ENCODE measurements at places on chromosomes 2 and 18.
A peak's percentile ranks its signal among the peaks of the same experiment; 100 is the strongest.

DNA sequence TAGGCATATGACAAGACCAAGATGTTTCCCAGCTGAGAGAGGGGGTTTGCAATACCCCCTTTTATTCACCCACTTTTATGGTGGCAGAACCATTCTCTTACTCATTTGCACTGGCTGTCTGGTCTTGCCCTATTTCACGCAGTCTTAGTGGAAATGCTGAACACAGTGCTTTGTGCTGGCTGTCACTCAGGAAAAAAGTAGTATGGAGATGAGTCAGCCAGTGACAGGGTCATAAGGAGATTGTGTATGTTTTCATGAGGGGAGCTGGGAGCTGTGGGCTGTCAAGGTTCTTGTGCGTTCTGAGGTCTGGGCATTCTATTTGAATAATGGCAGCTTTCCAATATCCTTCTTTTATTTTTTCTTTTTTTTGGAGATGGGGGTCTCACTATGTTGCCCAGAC is 10.9 kb upstream of the CNRIP1 start:
- no peak for DNase-seq

DNA sequence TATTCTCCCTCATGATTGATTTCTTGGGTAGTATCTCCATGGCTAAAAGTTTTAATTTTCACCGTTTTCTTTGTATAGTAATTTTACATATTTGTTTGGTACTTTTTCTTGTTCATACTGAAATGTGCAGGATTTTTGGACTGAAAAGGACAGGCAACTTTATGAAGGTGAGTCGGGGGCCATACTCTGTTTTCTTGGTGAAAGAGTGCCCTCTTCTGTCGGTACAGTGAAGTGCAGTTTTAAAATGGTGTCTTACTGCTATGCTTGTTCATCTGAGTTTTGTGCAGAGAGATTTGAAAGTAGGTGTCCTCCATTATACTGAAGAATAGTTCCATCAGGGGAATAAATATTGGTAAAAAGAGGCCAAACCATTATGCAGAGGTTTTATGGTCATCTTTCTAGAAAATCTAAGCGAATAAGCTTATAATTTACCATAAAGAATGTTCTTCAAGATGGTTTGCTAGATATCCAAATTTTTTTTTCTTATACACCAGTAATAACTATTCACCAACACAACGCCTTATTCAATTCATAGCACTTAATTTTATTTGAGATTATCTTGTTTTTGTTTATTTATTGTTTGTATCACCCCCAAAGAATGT is 8.7 kb upstream of the SERPINB13 start:
- no peak for DNase-seq

DNA sequence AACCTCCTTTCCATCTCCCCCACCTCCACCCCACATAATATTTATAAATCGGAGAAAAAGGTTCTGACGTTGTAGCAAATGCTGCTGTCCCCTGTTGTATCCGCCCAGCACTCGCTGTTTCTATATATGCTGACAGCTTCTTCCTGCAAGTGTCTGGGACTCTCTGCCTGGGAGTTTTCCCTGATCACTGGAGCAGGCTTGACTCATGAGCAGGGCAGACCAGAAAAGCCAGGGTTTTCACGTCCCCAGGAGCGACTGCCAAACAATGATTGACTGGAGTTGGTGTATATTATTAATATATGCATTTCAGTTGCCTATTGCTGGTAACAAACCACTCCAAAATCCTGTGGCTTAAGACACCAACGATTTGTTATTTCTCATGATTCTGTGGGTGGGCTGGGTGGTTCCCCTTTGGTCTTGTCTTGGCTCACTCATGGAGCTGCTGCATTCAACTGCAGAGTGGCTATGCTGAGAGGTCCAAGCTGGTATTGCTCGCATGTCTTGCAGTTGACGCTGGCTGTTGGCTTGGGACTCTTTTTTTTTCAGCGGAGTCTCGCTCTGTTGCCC is 21.2 kb upstream of the ASXL2 start:
- DNase-seq = no peak

GRCh38 chr2:239723486-239724193 is 301.5 kb downstream of the NDUFA10 start:
- DNase-seq = no peak

GRCh38 chr18:62778976-62779869 is 63.9 kb downstream of the PHLPP1 start:
- DNase-seq = no peak

DNA sequence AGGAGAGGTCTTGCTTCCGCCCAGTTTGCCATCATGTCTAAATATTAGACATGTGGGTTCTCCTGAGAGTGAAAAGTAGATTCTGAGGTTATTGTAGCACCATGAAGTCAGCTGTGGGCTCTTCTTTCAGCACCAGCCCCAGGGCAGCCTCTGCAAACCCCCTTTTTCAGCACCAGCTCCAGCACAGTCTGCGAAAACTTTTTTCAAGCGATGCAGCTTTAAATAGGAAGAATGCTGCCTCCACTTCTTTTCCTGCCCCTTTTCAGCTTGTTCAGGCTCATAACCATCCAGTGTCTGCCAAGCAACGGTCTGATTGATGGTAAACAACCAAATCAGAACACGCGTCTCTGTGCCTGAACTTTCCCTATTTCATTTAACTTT is at the start of gene COL5A2:
Gene COL5A2, minus strand, starts transcription at position 192 of the 381 bp plus-strand sequence. Its CDS starts 157 bp downstream, at position 35.
- no peak for DNase-seq

DNA sequence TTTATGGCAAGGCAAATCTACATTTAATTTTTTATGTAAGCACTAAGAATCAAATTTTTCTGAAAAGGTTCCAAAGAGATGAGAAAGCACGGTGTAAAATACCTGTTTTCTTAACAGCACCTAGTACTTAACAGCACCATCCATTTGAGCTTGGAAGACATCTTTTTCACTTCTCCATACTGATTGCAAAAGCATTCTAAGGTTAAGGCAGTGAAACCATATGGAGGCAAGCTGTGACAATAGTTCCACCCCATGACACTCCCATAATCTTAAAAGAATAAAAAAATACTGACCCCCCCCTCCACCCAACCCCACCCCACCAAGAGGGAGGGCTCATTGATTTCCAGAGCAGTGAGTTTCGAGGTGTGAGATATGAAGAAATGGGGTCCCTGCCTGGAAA is 60.6 kb downstream of the ZCCHC2 start:
- no peak for DNase-seq

- no peak for DNase-seq
Observed at GRCh38 chr2:108384662-108385393, 7.1 kb downstream of the SULT1C4 start.

DNA sequence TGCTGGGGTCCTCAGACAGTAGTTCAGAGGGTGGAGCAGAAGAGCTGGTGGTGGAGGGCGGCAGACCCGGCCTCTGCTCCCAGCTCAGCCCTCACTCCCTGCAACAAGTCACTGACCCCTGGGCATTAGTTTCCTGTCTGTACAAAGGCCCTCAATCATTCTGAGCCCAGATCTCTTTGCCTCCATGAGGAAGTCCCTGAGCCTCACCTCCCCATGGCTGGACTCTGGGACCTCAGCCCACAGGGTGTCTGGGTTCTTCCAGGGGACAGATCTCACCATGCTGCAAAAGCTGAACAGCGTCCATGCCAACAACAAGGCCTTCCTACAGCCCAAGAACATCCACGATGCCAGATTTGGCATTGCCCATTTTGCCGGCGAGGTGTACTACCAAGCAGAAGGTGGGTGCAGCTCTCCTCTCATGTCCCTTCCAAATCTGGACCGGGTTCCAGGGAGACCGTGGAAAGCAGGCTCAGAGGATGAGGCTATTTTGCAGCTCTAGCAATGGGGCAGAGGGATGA is 49.1 kb downstream of the MYO7B start:
- peak; percentile 7 for DNase-seq

DNA sequence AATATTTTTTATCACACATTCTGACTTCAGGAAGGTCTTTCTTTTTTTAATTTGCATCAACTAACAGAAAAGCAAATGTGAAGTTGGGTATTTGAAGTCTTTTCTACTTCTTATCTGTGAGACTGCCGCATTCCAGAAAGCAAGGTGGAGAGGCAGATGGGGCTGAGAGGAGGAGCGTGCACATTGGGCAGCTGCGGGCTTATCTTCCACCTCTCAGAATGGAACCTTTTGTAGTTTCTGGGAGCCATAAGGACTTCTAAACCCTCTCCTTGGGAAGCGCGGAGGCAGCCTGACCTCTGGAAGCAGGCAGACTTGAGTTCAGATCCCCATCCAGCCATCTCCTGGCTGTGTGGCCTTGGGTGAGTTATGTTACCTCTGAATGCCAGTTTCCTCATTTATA is 3.9 kb downstream of the MAPRE3 start:
- no peak for DNase-seq

GRCh38 chr2:9967053-9967775 is 15.7 kb downstream of the GRHL1 start:
- no peak for DNase-seq

GRCh38 chr2:111884592-111884964 is 585 bp upstream of the ANAPC1 start:
- no peak for DNase-seq

- DNase-seq = no peak
Observed at GRCh38 chr18:64002581-64002980, 32.7 kb downstream of the SERPINB8 start.

- no peak for DNase-seq
Observed at GRCh38 chr2:63692002-63692606, 103.3 kb downstream of the MDH1 start.

DNA sequence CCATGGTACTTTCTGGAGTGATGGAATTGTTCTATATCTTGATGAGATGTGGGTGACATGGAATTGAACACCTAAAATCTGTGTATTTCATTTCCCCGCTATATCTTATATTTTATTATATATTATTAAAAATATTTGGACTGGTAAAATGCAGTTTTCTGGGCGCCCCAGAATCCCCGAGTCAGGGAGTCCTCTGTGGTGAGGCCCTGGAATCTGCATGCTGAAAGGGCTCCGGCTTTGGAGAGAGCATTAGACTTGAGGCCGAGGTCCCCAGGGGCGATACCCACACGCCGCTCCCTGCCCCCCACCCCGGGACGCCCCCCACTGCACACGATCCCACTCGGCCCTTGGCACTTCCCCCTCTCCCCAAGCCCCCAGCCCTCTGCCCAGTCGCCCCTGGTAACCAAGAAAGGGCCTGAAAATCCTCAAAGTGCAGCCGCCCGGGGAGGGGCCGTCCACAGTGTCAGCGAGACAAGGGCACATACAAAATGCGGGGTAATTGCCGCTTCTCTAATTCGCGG is 126.0 kb downstream of the ZFP36L2 start:
- DNase-seq = no peak

- no peak for DNase-seq
Observed at GRCh38 chr2:128280901-128281321, 37.8 kb downstream of the HS6ST1 start.

DNA sequence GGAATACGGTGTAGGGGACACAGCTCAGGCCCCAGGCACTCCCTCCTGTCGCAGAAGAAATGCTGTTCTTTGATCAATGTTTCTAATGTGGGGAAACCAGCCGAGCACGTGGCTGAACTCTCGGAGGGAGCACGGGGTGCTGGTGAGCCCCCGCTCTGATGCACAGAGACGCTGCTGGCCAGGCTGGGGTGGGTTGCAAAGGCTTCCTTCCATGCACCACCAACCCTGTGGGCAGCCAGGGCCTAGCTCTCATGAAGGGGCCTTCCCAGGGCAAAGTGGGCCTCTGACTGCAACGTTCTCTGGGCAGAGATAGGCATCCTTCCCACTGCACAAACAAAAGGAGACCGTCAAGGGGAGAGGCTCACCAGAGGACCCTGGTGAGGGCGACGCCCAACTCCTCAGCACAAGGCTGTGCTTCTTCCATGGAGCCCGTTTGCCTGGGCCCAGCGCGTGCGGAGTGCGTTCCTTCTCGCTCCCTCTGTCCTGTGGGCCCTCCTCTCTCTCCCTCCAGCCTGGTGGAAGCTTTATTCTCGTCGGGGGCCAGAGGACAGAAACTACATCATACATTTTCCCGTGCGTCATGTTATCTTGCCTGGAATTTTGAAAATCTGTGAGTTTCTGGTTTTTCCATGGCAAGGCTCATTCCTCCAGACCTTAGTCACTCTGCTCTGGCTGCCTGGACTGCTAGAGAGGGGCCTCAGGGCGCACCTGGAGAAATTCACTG is 61.1 kb upstream of the SP3 start:
- no peak for DNase-seq

DNA sequence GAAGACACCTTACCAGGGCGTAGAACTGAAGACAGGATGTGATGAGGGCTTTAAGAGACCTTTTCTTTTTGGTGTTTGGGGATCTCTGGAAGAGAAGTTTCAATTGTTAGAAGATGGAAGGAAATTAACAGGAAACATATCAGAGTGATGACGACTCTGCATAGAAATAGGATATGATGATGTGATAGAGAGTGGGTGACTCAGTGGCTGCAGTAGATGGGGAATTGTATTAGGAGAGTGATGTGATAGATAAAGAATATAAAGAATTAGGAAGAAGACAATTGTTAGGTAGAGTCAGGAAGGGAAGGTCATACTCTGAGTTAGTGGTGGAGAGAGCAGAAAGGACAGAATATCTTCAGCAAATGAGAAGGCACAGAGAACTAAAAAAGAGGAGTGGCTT is 593.9 kb downstream of the NYAP2 start:
- DNase-seq = no peak

- DNase-seq = no peak
Observed at GRCh38 chr2:233402346-233402745, 48.1 kb downstream of the DGKD start.

DNA sequence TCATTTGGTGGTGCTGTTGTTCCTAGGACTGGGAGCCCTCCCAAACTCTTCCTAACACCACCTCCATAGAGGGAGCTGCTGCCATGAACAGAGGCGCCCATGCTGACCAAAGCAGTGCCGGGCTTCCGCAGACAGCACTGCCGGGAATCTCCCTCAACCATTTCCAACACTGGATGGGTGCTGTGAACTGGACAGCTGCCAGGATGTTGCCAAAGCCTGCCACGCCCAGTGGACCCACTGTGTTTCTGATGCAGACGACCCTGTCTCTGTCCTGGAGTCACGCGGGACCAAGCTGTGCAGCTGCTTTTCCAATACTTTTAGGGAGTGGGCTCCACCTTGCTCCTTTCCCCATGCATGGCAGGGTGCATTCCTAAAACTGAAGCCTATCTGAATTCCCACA is 16.9 kb upstream of the GNAL start:
- no peak for DNase-seq
